ENCODE measurements at places on chromosomes 1 and 21.

DNA sequence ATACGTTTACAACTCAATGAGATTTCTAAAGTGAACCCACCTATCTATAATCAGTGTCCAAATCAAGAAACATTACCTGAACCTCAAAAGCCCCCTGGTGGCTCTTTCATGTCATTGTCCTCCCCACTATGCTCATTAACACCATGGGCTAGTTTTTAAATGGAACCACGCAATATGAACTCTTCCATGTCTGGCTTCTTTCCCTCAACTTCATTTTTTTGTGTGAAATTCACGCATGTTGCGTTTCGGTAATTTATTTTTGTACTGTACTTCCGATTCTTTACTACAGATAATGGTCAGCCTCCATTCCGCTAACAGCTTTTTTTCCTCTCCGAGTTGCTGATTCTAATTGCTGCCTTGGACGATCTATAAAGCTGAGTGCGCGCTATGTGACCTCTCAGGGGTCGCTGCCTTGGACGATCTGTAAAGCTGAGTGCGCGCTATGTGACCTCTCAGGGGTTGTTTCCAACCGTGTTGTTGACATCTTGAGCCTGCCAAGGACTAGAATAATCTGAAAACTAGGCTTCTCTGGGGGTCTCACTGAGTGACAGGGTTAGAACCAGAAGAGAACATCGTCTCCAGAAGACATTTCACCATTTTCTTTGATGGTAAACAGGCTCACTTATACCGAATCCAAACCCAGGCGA, 1.1 kb upstream of the CACYBP start:
- DNase-seq = peak; percentile 25

GRCh38 chr21:25638660-25639550, at the start of gene JAM2:
TSS of gene JAM2 (plus strand) at chr21:25639258. CDS start at chr21:25639822, 564 bp downstream.
- DNase-seq = peak; percentile 34

GRCh38 chr1:240705579-240705978, 93.6 kb upstream of the GREM2 start:
- no peak for DNase-seq

GRCh38 chr1:228341814-228342626, 64.6 kb downstream of the TRIM11 start:
- no peak for DNase-seq

DNA sequence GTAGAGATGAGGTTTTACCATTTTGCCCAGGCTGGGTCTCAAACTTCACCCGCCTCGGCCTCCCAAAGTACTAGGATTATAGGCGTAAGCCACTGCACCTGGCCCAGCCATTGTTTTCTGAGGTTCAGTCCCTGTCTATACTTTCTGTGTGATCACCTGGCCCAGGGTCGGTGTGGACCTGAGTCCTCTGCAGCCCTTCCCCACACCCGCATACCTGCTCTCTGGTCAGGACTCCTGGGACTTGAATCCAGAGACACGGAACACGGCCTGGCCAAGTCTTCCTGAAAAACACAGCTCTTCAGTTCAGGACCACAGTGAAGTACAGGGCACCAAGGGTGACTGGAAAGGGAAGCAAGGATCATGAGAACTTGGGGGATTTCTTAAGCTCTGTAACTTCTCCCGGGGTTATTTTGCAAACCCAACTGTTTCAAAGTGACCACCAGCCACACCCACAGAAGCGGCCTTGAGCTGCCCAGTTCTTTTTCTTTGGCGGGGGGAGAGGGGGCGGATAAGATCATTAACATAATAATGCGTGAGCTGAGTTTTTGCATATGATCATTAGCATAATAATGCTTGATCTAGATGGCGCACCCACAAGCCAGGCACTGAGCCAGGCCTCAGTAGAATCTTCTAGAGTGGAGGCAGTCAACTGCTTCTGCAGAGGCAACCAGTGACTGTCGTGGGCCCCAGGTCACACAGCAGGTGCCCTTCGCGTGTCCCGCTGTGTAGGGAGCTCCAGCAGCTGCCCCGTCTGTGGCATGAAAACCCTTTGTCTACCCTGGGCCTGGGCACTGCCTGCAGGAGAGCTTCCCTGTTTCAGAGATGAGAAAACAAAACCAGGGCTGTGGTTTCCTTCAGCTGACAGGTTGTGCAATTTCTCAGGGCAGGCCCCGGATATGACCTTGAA, 1.7 kb upstream of the NADK start:
- no peak for DNase-seq

DNA sequence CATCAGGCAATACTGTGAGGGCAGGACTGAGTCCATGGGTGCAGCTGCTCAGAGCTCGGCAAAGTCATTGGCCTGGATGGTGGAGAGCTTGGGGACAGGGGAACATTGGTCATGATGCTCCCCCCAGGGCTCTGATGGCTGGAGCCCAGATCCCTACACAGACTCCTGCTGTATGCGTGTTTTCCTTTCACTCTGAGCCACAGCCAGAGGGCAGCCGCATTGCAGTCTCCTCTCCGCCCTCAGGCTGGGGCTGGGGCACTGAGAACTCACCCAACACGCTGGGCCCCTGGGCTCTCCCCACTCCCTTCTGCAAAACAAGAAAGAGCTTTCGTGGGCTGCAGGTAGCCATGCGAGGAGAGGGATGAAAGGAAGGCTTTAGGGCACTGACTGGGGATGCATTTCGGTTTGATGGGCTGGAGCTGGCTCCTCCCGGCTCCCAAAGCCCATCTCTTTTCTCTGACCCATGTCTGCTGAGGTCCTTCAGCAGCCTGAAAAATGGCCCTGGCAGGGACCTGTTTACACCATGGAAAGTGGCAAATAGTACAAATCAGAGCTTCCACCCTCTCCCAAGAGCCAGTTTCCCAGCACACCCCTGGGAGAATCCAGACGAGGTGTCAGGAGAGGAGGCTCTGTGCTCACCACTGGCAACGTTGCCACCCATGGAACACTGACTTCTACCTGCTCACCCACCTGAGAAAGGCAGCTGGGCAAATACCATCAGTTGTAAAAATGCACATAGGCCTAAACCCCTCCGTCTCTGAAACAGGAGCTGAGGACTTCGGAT, 43.8 kb downstream of the CAPN2 start:
- DNase-seq = no peak

GRCh38 chr21:34889320-34889675, 159.8 kb downstream of the RUNX1 start:
- DNase-seq = peak; percentile 60

DNA sequence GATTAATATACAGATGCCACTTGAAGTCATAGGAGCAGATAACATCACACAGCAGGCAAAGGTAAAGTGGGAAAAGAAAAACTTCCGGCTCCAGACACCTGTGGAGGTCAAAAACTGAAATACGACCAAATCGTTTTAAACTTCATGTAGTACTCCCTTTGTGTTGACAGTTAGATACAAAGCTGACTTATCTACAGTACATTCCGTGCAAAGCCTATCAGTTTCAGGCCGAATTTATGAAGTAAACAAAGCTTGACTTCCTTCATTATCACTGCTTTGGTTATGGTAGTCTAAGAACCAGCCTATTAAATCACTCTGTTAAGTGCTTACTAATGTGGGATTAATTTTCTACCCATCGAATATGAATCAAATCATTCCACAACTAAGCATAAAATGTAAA, 156.3 kb downstream of the SMYD3 start:
- DNase-seq = no peak

- no peak for DNase-seq
Observed at GRCh38 chr1:224900062-224900630, 29.3 kb upstream of the DNAH14 start.

DNA sequence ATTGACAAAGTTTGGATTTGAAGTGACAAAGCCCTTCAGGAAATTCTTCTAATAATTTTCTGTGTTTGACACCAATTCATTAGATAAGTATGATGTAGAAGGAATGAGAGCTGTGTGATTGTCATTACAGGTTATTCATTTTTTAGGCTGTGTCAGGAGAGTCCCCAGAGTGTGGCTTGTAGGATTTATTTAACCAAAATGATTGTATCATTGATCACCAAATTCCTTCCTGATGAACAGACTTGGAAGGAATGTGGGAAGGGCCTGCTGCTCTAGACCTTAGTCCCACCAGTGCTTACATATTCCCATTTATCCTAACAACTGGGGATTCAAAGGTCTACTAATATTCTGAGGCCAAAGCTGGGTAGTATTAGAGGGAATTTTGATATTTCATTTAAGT, 383.3 kb upstream of the KAZN start:
- DNase-seq = no peak

- DNase-seq = no peak
Observed at GRCh38 chr1:24415910-24416665, 486 bp downstream of the NIPAL3 start.

- no peak for DNase-seq
Observed at GRCh38 chr1:101360506-101360905, 123.7 kb downstream of the S1PR1 start.

DNA sequence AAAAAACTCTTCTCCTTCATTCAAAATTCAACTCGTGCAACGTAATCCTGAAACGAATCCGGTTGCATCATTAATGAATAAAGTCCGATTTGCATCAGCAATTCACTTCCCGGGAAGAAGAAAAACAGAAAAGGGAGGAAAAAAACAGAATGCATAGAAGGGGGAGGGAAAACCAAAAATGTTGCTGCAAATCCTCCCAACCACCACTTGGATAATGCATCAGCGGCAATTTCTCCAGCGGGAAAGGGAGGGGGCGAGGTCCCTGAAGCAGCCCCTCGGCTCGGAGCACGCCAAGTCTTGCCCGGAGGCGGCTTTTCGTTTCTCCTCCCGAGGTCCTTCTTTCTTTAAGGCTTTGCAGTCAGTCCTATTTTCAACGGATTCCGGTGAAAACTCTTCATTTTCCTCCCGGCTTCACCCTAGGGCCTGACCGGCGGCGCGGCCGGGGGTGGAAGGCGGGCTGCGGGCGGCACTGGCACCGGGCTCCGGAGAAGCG, 723 bp downstream of the CDC42BPA start:
- no peak for DNase-seq

DNA sequence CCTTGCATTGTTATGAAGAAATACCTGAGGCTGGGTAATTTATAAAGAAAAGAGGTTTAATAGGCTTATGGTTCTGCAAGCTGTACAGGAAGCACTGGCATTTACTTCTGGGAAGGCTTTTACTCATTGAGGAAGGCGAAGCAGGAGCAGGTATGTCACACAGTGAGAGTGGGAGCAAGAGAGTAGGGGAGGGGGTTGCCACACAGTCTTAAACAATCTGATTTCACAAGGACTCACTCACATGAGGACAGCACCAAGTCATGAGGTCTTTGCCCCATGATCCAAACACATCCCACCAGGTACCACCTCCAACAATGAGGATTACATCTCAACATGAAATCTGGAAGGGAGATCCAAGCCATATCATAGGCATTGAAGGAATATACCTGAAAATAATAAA, 127.2 kb downstream of the EVI5 start:
- DNase-seq = no peak
